Osteocyte (in vitro differentiated cells): ENCODE measurements at places on chromosomes 16 and 17. TPM values are rescaled to one million over a fixed set of nuclear protein-coding genes. Genes with fewer than 3 reads are reported as not detected.
A peak's percentile ranks its signal among the peaks of the same experiment; 100 is the strongest.

DNA sequence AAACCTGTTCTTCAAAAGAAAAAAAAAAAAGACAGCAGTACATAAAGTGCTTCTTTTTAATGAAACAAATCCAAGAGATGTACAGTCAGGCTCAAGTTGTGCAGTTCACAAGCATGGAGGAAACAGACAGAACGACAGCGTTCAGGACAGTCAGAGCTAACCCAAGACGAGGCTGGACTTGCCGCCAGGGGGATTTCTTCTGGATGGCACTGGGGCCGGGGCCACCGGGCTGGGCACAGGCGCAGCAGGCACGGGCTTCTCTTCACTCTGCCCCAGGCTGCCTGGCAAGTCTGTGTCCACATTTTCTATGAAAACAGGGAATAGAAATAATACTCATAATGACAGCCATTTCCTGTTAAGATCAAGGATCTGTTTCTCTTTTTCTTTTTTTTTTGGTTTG is 4.4 kb upstream of the NT5C start:
- no peak for DNase-seq

MAF gene
- 63.6 and 70.3 TPM in 2 replicates for total RNA-seq

GRCh38 chr17:32774695-32775084 is 102.2 kb downstream of the MYO1D start:
- DNase-seq = no peak

CCL8 gene
- total RNA-seq = not detected in 2 replicates

RAMP2 gene
- total RNA-seq = 1.6 and 2.4 TPM in 2 replicates

SHISA9 gene
- 0.05 TPM in 1 of 2 replicates, not detected in the other for total RNA-seq

DNA sequence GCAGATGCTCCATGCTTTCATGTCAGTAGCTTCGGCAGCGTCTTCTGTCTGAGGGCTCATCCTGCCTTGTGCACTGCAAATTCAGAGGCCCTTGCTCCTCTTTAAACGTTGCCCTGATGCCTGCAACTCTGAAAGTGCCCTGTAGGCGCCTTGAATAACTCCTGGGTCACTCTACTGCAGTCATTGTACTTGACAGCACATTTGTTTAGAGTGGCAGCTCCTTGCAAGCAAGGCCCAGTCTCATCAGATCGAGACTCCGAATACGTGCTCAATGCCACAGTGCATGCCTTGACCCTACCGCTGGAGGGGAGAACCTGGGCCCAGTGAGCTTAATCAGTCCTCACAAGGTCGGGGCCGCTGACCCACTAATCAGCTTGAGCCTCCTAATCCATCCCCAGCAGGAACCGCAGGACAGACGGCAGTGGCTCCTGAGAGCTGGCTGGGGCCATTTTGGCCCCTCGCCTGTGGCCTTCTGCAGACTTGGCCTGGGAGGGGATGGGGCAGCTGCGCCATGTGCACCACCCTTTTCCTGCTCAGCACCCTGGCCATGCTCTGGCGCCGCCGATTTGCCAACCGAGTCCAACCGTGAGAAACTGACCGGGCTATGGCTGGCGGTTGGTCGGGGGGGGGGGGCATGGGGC is at the start of gene PRCD:
Gene PRCD (plus strand): TSS at position 414 of the 641 bp plus-strand sequence. CDS start 98 bp downstream, at position 512.
- no peak for DNase-seq

- no peak for DNase-seq
Observed at GRCh38 chr17:75269844-75270217, 1.2 kb downstream of the MIF4GD start.

DNA sequence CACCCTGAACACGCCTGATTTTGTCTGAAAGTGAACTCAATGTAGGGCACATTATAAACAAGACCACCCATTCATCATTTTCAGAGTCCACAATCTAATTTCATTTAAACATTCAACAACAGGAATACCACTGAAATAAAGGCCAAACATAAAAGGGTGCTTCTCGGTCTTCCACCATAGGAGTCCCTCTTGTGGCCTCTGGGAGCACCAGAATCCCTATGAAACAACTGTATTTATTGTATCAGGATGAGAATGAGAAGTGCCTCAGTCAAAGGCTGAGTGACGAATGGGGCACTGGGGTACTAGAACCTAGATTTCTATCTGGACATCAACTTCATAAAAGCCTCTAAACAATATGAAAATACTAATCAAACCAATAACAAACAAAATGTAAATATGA is 40.4 kb downstream of the NXPH3 start:
- DNase-seq = no peak

OR1A1 gene
- not detected in 2 replicates for total RNA-seq

TP53TG3B gene
- not detected in 2 replicates for total RNA-seq

GRCh38 chr17:81378941-81379511 is 16.2 kb upstream of the BAHCC1 start:
- DNase-seq = no peak

ZFP1 gene
- total RNA-seq = 16.5 and 17.0 TPM in 2 replicates

ABI3 gene
- total RNA-seq = 0.19 TPM in 1 of 2 replicates, not detected in the other

- DNase-seq = no peak
Observed at GRCh38 chr17:4676791-4677190, 27.1 kb downstream of the PELP1 start.

GRCh38 chr17:81253358-81254131 is 14.4 kb downstream of the NDUFAF8 start:
- DNase-seq = no peak

CNTROB gene
- total RNA-seq = 30.2 and 30.9 TPM in 2 replicates

DNA sequence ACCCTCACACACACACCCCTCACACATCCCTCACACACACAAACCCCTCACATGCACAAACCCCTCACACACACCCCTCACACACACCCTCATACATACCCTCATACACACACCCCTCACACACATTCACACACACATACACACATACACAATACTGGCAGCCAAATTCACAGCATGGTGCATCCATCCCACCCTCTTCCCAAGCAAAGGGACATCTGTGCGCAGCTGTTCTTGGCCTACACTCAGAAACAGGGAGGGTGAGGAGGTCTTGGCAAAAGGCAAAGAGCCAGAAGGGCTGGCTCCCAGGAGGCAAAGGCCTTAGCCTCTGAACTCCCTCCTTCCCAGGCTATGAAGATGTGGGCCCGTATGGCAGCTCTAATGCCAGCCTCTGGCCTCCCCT is 23.4 kb downstream of the C17orf67 start:
- DNase-seq = no peak

DNA sequence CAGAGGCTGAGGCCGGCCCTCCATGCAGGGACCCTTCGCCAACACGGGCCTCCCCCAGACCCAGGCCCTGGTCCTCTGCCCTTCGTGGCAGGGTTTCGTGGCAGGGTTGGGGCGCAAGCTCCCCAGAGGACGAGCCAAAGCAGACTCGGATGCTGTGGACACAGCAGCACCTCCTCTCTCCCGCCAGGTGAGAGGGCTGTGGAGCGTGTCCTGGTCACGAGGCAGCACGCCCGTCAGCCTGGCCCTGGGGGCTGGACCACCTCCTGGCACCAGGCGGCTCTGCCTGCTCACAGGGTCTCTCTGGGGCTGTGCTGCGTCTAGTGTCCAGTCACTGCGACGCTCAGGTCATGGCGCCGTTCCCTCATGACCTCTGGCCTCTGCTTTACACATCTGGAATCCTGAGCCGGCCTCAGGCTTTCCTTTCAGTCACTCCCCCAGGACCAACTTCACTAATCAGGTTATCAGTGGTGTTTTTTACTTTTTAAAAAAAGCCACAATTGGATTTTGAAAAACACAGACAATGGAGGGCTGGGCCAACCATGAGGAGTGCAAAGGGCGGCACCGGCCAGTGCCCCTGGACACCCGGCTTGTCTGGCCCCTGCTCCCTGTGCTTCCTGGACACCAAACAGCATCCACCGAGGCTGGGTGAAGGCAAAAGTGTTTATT is 5.4 kb downstream of the NDUFAF8 start:
- no peak for DNase-seq

GRCh38 chr17:66508896-66509844 is 206.8 kb downstream of the PRKCA start:
- no peak for DNase-seq

DNA sequence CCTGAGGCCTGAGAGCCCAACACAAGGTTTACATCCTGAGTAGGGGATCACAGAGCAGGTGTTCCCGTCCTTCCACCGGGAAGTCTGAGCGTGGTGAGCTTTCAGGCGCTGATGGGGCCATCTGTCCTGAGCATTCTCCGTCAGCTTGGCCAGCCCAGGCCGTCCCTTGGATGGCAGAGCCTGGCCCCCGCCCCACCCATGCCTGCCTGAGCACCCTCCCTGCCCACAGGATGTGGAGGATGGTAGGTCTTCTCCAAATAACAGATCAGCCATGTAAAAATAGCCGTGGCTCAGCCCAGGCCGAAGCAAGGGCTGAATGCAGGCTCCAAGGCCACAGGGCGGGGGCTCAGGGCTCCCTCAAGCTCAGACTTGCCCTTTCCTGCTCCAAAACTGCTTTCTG is 20.2 kb downstream of the SPNS2 start:
- DNase-seq = no peak

DNA sequence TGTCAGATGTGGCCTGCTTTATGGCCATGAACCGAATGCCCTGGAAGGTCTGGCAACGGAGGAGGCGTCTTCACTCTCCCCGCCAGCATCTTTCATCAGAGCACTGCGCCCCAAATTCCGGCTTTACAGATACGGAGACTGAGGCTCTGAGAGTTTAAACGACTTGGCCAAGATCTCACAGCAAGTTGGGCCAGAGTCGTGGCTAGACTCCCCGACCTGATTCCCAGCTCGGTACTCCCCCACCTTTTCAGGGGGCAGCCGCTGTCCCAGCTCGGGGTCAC is 1.7 kb downstream of the NGFR start:
- no peak for DNase-seq

DNA sequence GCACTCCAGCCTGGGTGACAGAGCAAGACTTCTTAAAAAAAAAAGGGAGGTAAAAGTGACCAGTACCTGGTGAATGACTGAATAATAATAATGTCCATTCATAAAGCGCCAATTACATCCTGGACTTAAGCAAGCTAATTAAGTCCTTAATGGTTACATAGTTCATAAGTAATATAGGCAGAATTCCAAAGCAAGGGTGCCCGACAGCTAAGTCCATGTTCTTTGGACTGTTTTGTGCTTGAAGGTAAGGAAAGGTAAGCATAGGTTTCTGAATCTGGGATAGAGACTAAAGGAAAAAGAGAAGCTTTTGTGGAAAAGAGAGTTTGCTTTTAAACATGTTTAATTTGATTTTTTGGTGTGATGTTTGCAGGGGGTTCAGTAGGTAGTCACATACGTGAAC is 9.8 kb downstream of the POLR2A start:
- no peak for DNase-seq

GRCh38 chr16:72927199-72928089 is 120.5 kb downstream of the ZFHX3 start:
- DNase-seq = no peak

DNA sequence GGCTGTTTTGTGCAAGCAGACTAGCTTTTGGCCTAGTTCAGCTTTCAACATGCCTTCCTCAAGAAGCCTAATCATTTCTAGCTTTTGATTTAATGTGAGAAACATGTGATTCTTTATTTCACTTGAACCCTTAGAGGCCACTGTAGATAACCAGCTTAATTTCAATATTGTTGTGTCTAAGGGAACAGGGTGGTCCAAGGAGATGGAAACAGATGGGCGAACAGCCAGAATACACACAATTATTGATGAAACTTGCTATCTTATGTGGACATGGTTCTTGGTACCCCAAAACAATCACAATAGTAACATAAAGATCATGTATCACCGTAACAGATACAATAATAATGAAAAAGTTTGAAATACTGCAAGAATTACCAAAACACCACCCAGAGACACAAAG is 4.8 kb downstream of the NPRL3 start:
- DNase-seq = no peak

- DNase-seq = peak; percentile 96
Observed at GRCh38 chr17:48026502-48027321, 10.9 kb downstream of the COPZ2 start.

- DNase-seq = no peak
Observed at GRCh38 chr16:81723098-81723723, 55.9 kb upstream of the PLCG2 start.

GRCh38 chr17:35734396-35734795 is 3.0 kb downstream of the RASL10B start:
- DNase-seq = no peak

- no peak for DNase-seq
Observed at GRCh38 chr16:87721622-87722585, 43.9 kb downstream of the KLHDC4 start.

CALB2 gene
- total RNA-seq = not detected in 2 replicates

- no peak for DNase-seq
Observed at GRCh38 chr16:56195151-56195550, 3.9 kb downstream of the GNAO1 start.

DNA sequence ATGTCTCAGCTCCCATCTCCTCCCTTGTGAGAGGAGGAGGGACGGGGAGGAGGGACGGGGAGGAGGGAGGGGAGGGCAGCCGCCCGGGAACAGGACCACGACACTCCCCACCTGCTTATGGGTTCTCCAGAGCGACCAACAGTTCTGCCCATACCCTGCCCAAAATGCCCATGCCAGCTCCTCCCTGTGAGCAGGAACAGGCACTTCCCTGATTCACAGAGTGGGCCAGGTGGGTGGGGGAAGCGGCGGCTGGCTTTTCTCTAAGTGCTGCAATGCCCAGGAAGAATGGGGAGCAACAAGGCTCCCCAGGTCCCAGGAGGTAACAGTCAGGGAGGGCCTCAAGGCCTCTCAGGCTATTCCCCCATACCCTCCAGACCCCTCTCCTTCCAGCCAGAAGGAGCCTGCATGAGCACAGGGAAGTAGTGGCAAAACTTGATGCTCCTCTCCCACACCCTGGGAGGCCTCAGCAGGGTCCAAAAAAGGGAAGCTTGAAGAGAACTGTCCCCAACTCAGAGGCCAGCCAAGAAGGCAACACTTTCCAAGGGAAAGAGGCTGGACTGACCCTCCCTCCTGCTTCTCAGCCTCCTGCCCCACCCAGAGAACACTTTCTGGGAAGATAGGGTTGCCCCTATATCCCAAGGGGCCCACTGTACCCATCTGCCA is 53.8 kb downstream of the MYO18A start:
- DNase-seq = no peak

DNA sequence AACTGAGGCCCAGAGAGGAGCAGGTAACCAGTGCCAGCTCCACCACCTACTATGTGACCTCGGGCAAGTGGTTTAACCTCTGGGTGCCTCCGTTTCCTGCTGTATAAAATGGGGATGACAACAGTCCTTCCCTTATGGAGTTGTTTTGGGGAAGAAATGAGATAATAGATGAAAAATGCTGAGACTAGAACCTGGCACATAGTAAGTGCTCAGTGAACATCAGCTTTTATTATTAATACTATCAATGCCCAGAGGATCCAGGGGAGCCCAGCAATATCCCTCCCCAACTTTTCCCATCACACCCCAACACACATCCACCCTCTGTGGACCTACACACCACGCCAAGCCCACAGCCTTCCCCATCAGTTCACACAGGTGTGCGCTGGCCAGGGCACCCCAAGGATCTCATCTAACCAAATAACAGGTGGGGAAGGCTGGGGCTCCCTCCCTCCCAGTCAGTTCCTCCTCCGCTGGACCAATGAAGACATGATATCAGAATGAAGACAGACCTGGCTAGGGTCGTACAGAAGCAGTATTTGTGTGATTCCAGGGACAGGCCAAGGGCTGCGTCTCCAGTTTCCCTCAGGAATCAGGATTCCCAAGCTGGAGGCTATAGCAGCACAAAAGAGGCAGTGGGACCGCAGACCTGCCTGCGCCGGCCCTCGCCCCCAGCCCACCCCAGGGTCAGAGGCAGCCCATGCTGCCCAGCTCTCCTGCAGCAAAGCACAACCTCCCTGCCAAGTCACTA is 1.8 kb downstream of the ATP2A3 start:
- no peak for DNase-seq

ETV4 gene
- total RNA-seq = 5.9 and 6.5 TPM in 2 replicates

GRCh38 chr16:54505549-54506213 is 219.1 kb upstream of the IRX3 start:
- DNase-seq = no peak

GRCh38 chr16:26335236-26335853 is 643.6 kb downstream of the HS3ST4 start:
- no peak for DNase-seq

RHBDL3 gene
- 0.11 TPM in 1 of 2 replicates, not detected in the other for total RNA-seq

MMP15 gene
- 4.9 and 5.2 TPM in 2 replicates for total RNA-seq

- no peak for DNase-seq
Observed at GRCh38 chr17:45923511-45924268, 29.3 kb downstream of the MAPT start.
